Esophagus muscularis mucosa (tissue), 4 donors: ENCODE measurements at places on chromosomes 16 and 17. TPM values are rescaled to one million over a fixed set of nuclear protein-coding genes. Genes with fewer than 3 reads are reported as not detected.

Gene KRTAP2-1
- not detected for total RNA-seq

DNA sequence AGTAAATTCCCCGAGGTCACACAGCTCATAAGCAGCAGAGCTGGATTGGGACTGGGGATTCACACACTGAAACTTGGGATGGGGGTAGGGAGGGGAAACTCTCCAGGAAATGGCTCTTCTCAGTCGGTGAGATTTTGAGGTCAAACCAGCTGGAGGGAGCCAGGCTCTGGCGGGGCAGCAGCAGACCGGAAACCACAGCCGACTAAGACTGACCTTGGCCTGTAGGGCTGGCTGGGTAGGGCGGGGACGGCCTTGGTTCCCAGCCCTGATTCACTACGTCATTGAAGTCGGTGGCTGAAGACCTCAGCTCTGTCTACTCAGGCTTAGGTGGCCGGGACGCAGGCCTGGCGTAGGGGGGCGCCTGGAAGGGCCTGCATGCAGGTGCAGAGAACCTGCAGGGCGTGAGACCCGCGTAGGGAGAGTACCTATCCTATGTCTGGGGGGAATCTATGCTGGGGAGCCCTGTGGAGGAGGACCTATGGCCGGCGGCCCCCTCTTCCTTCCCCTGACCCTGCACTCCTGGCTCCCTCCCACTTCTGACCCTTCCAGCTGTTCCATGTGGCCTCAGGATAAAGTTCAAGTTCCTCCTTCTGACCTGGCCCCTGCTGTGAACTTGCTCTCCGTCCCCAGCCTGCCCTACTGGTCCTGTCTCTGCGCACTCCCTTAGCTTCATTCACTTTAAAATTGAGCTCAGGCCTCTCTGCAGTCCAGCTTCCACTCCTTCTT lies 11.9 kb upstream of the SLC4A1 start:
- no peak overlapping the region for H3K4me3 ChIP-seq
- no peak for DNase-seq
- peak overlapping the region; percentile 51 for H3K27ac ChIP-seq
- no peaks in the 10 kb centered on the region for H3K27me3 ChIP-seq

- H3K4me1 ChIP-seq = peaks cover 16% of the 10 kb centered on the region
- H3K36me3 ChIP-seq = no peaks in the 10 kb centered on the region
- no peak overlapping the region for H3K4me3 ChIP-seq
- DNase-seq = no peak
Observed at GRCh38 chr17:76510831-76511244, 9.6 kb upstream of the RHBDF2 start.

DNA sequence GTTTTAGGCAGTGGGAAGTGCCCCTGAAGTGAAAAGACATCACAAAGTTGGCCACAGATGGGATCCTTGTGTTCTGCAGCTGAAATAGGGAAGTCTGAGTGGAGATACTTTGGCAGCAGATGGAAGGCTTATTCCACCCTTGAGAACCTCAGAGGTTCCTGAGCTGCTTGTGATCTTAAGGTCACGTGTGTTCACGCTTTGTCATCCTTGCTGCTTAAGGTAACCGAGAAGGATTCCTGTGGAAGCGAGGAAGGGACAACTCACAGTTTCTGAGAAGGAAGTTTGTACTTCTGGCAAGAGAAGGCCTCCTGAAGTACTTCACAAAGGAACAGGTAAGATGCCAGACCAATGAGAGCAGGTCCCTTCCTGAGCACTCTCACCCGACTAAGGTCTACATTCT lies 12.2 kb downstream of the ADAP2 start:
- no peaks in the 10 kb centered on the region for H3K36me3 ChIP-seq
- DNase-seq = no peak
- H3K4me1 ChIP-seq = peaks cover 7% of the 10 kb centered on the region
- H3K4me3 ChIP-seq = no peak overlapping the region
- H3K27me3 ChIP-seq = no peaks in the 10 kb centered on the region

GRCh38 chr17:48333034-48333530 lies 96.9 kb downstream of the SKAP1 start:
- no peak overlapping the region for H3K4me3 ChIP-seq
- H3K27ac ChIP-seq = no peak overlapping the region
- H3K4me1 ChIP-seq = no peaks in the 10 kb centered on the region
- DNase-seq = no peak
- H3K36me3 ChIP-seq = no peaks in the 10 kb centered on the region
- H3K27me3 ChIP-seq = peaks cover 6% of the 10 kb centered on the region
